ENCODE measurements at places on chromosomes 2 and 18.

DNA sequence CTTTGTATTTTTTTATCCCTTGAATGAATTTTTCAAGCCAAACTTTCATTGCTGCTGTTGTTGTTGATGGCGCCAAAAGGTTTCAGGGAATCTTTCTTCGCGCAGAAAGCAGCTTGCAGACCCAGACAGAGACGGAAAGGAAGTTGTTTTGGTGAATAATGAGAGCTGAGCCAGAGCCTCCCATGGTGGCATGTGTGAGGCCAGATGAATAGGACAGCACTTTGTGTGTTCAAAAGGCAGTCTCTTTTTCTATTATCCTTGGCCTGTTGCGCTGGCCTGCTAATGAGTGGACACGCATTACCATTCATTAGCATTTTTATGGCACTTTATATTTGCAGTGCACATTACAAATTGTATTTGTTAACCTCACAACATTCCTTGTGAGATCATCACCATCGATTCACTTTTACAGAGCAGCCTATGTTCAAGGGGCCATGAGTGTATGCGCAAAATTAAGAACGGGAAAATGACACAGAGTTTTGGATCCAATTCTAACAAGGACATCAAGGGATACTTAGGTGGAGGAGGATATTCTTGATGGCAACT lies 754.7 kb downstream of the BCL11A start:
- DNase-seq = no peak

DNA sequence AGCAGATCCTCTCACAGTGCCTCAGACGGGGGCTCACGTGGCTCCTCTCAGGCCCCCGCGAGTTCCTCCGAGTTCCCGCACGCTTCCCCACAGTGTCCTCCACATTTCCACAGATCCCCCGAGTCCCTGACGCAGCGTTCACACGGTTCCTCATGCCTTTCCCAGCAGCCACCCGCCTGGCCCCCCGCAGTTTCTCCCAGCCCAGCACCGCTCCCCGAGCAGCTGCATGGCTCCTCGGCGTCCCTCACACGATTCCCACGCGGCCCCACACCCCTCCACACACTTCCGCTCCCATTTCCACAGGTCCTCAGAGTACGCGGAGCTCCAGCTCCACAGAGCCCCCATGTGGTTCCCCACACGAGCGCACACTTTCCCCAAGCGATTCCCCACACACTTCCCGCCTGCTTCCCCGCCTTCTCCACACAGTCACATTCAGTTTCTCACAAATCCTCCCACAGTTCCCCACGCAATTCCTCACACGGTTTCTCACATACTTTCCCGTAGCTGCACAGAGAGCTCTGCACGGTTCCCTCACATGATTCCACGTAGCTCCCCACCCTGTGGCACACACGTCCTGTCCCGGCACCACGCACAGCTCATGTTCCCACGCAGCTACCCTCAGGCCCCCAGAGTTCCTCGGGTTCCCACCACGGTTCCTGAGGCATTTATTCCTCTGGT lies 39.9 kb downstream of the KIF1A start:
- no peak for DNase-seq

- no peak for DNase-seq
Observed at GRCh38 chr18:31064130-31064529, 21.6 kb upstream of the DSC3 start.

- no peak for DNase-seq
Observed at GRCh38 chr18:31996007-31996406, 22.6 kb upstream of the RNF125 start.

Data from activated CD8-positive, alpha-beta memory T cell treated with anti-CD3 and anti-CD28 coated beads, Interleukin-2, amount 50 U/mL, for 4 hours (primary cell).